Fibroblast of skin of back (primary cell): ENCODE measurements at places on chromosomes 1 and 21.

- DNase-seq, result no peak
Observed at GRCh38 chr21:26117324-26117971, 53.1 kb downstream of the APP start.

DNA sequence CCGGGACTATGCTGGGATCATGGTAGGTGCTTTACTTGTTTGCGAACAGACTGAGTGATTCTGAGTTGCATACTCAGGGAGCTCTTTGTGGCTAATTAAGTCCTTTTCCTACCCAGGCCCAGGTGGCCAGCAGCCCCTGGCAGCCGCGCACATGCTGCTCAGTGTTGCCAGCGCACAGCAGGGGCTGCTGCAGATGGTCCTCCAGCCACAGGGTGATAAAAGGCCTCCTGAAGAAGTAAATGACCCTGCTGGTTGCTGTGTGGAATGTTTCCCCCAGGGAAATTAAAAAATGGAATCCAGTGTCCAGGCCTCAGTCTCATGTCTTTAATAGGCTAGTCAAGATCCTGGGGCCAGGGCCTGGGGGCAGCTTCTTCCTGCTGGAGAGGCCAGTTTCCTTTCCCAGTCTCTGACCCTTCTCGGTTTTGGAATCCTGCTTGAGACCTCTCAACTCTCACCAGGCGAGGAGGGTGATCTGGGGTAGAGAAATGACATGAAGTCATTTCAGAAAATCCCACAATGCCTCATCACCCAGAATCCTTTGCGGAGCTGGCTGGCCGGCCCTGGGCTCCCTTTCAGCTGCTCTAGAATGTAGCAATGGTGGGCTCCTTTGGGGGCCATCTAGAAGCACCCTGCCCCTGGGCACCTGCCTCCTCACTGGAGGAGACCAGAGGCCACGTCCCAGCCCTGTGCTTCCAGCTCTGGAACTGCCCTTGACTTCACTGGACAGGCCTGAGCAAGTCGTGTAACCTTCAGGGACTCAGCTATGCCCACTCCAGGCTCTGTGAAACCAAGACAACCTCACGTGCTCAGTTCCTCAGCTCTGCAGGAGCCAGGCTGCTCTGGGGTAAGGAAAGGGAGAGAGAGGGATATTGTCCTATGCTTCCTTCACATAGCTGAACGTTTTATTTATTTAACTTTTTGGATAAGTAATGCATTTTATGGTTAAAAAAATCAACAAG is 131.4 kb downstream of the MRPS6 start:
- no peak for DNase-seq

- no peak for DNase-seq
Observed at GRCh38 chr21:41459884-41460534, 34.0 kb downstream of the MX1 start.

GRCh38 chr1:21742578-21742977 is 40.4 kb downstream of the USP48 start:
- DNase-seq, result no peak

GRCh38 chr1:221683681-221684080 is 58.2 kb downstream of the DUSP10 start:
- no peak for DNase-seq
